Stimulated activated CD8-positive, alpha-beta memory T cell treated with anti-CD3 and anti-CD28 coated beads, Interleukin-7, amount 100 ng/mL, for 1 hour (primary cell): ENCODE measurements at places on chromosomes 2 and 18.

- no peak for DNase-seq
These were observed 943.9 kb downstream of the EPHA4 start for GRCh38 chr2:220628252-220628651.

- no peak for DNase-seq
These were observed 44.8 kb upstream of the CNGA3 start for GRCh38 chr2:98301469-98301868.

GRCh38 chr2:189082376-189082975 is 97.1 kb downstream of the COL5A2 start:
- no peak for DNase-seq

DNA sequence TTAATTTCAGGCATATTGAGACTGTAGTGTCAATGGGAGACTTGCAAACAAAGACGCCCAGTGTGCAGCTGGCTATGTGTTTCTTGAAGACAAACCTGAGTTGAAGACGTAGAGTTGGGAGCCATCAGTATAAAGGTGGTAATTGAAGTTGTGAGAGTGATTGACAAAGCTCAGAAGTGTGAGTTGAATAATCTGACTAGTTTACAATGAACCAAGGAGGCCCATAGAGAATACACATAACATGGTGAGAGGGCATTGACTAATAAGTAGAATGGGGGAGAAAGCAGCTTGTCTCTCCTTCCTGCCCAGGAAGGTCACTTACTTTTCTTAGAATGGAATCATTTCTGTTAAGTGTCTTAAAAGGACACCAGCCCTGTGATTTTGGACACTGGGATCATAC is 14.1 kb downstream of the SP110 start:
- no peak for DNase-seq

GRCh38 chr2:111653913-111654312 is 230.1 kb downstream of the ANAPC1 start:
- no peak for DNase-seq

DNA sequence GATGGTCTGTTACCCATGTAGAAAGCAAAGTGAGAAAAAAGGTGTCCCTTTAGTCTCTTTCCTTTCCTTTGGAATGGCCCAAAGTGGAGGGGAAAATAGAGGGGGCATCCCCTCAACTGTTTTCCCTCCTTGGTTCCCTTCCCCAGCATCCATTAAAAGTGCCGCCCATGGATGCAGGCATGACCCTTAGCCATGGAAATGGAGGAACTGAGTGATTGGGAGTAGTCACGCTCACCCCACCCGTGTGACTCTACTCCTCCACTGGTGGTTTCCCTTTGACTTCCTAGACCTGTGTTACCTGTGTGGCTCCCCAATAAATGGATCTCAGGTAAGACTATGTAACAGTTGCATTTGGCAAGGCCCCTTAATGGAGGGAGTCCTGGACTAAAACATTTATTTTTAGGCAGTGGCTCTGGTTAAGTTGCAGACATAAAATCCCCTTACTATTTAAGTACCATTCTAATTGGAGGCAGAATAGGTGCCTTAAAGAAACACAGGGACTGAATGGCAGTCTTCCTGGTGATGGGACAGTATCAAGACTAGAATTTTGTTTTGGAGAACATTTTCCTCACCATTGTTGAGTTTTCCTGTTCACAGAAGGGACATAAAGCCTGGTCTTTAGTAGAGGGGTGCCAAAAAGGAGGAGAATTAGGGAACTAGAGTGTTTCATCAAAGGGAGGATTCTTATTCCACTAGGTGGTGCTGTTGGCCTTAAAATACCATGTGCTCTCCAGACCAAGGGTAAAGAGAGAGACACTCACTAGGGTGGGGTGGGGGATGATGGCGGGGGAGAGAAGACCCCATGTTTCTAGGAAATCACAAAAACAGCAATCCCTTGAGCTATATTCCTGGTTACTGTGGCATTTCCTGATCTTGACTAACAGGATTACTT is 25.7 kb upstream of the PLA2R1 start:
- no peak for DNase-seq

- DNase-seq = no peak
These were observed 123.9 kb upstream of the CCDC150 start for GRCh38 chr2:196515608-196516007.

DNA sequence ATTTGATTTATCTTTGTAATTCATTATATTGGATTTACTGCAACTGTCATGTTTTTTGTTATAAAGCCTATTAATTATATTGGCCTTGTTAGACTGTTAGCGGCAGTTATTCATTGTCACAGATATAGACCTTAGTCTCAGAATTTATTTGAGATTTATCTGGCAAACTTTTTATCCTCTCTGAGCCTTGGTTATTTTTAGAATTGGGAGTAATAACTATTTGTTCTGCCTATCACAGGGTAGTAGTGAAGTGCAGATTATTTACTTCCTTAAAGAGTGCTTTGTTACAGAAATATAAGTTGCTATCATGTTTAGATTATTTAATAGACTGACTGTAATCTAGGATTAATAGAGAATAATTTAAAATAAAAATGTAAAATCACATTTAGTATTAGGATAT is 41.9 kb downstream of the AGPS start:
- DNase-seq = no peak

DNA sequence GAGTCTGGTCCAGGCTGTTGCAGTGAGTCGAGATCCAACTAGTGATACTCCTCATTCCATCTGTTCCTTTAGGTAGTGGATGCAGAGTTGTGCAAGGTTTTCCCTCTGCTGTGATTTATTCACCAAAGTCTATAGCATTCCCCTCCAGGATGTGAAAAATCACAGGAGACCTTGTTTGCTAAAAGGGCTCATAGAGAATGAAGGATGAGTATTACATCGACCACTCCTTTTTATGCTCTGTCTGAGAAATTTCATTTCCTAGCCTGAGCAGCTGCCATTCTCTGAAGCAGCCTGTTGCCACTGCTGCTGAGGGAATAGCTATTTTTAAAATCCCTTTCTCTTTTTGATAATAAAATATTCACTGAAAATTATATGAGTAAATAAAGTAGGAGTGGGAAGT is 134.1 kb upstream of the LRRTM1 start:
- no peak for DNase-seq

DNA sequence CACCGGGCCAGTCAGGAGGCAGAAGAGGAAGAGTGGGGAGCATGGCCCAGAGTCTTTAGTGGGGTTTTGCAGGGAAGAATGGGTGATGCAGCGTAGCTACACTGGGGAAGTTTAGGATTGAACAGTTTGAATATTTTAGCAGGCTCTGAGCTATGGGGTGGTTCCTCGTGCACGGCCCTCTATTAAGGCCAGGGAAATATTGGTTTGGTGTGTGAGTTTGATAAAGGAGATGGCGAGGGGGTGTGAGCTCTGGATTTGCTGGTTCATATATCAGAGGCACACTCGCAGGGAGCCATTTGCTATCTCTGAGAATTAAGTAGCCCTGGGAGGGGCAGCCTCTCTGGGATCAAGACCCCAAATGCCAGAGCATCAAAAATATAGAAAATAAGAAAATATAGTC is 50.1 kb downstream of the BOLA3 start:
- no peak for DNase-seq

DNA sequence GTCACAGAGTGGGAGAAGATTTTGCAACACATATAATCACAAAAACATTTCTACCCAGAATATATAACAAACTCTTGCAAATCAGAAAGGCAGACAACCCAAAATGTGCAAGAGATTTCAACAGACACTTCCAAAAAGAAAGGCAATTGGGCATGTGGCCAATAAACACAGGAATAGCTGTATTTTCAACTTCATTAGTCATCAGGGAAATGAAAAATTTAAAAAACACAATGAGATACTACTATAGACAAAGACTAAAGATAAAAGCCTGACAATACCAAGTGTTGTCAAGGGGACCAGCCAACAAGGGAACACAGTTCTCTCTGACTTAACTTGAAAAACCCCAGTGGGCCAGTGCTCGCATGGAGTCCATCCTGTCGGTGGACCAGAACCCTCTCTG is 40.5 kb downstream of the MTHFD2 start:
- no peak for DNase-seq

DNA sequence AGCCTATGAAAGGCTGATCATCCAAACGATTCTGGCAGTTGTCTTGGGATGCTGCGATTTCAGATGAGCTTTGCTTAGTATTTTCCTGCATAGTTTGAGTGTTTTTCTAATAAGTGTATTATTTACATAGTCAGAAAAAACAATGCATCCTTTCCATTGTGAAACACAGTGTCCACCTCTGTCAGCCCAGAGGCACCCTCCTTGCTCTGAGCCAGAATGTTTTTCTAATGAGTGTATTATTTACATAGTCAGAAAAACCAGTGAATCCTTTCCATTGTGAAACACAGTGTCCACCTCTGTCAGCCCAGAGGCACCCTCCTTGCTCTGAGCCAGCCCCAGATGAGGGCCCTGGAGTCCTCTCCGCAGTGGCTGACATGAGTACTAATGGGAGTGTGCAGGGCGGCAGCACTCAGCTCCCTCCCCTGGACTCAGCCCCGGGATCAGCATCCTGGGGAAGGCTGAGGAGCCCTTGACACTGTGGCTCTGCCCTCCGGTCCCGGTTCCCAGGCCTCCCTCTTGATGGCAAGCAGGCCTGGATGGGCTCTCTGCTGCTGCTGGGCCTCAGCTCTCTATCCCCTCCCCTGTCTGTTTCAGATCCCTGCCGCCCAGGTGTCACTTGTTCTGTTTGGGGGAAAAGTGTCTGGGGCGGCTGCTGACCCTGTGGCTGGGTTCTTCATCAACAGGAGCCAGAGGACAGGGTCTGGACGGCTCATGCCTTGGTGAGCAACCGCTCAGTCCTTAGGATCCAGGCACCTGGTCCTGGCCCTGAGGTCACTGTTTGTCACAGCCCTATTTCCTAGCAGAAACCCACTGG is 5.9 kb downstream of the MFSD2B start:
- no peak for DNase-seq

DNA sequence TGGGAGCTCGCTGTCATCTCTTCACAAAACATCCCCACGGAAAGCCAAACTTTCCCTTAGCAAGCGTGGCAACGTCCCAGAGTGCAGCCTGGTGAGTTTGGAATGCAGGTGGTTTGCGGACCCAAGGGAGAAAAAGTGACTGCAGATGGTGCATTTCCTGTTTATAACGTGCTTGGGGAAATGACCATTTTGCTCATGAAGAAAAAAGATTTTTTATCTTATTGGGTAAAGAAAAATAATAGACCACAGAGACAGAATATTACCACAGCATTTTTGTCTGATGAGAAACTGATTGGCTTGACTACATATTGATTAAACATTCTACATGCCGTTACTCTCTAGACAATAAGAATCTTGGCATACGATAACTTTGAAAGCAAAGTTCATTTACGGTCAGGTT is 136.5 kb downstream of the COPS8 start:
- no peak for DNase-seq

GRCh38 chr2:9220201-9220600 is 13.6 kb downstream of the ASAP2 start:
- no peak for DNase-seq

DNA sequence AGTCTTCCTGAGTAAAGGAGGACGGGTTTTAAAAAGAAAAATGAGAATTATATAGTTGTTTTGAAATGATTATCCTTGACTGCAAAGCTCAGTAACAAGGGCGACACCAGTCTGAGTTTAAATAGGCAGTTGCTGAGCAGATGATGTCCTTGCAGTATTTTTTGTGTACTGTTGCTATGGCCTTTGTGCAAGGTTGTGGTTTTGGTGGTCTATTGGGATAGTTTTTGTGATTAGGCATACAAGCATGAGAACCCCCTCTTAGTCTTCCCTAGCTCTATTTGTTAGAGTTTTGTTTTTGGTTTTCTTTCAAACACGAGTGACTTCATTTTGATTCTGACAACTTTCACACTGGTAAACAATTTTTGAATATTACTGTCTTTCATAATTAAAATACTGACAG is 64.1 kb downstream of the TAF4B start:
- no peak for DNase-seq

DNA sequence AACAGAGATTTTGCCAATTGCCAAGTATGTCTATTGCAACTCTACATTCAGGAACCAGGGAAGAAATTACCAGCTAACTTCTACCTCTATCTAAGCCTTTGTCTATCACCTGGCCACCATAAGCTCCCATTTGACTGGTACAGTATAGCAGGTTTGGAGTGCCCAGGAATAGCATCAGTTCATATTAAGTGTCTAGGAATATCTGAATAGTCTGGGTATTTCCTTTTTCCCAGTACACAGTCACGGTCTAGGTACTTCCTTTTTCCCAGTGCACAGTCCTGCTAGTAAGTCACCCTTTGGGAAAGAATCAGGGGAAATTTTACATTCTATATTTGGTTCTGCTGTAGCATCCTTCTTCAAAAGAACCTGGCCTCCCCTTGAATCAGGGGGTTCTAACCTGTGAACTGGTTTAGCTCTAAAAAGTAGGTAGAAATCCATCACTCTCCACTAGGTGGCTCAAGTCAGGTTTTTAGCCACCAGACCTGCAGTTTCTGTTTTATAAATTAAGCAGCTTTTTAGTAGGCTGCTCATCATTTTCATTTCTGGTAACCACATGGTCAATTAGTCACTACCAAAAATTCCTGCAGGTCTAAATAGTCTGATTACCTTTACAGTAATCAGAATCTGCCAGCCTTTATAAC is 49.3 kb upstream of the DNAJC10 start:
- DNase-seq = no peak

DNA sequence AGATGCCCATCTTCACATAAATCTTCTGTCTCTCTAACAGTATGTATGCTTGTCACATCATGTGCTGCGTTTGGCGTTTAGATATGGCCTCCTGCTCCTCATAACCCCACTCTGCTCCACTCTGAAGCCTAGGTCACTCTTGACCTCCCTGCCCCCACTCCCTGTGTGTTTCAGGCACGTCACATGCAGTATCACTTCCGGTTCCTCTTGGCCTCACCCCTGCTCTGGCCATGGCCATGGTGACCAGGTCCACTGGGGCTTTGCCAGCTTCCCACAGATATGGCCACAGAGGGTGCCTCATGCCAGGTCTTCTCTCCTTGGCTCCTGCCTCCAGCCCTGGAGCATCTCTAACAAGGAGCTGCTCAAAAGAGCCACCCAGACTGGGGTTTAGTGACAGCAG is 160.0 kb downstream of the RNF152 start:
- DNase-seq = no peak

GRCh38 chr2:215460682-215461382 is 25.0 kb upstream of the FN1 start:
- DNase-seq = no peak

GRCh38 chr2:174846941-174847938 is 83.0 kb upstream of the CHRNA1 start:
- no peak for DNase-seq

DNA sequence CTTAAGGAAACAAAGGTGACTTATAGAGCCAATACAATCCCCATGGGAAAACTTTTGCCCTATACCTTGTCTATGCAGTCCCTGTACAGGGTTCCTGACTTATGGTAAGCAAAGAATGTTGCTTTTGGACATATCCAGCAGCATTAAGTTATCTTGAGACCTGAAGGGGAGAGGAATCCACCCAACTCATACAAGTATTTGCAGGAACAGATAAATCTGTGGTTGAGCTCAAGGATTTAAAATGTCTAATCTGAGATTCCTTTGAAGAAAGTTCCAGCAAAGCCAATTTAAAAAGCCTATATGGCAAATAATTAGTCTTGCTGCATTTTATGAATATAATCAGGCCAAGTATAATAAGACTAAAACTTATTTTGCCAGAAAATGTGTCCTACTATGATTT is 739.5 kb upstream of the CDH2 start:
- DNase-seq = no peak
